A549 (cell line): ENCODE measurements at places on chromosomes 6 and 20. TPM values are rescaled to one million over a fixed set of nuclear protein-coding genes. Genes with fewer than 3 reads are reported as not detected.

Gene TMEM239
- polyA plus RNA-seq, result not detected in 3 replicates

Gene NEDD9
- 43.6 to 47.9 TPM (median 46.7 TPM) in 3 replicates for polyA plus RNA-seq

Gene AVP
- not detected in 3 replicates for polyA plus RNA-seq

Gene NT5E
- polyA plus RNA-seq, result 16.8 to 20.8 TPM (median 18.9 TPM) in 3 replicates

Gene TNXB
- 0.51 to 1.7 TPM (median 0.64 TPM) in 3 replicates for polyA plus RNA-seq

Gene CLVS2
- polyA plus RNA-seq, result 0.01 to 0.04 TPM in 2 of 3 replicates, not detected in the other

Gene HMGN4
- 52.8 to 55.0 TPM (median 53.0 TPM) in 3 replicates for polyA plus RNA-seq

Gene TMEM244
- not detected in 3 replicates for polyA plus RNA-seq

Gene DNAAF9
- polyA plus RNA-seq, result 4.3 to 6.2 TPM (median 4.9 TPM) in 3 replicates

Gene PSMF1
- polyA plus RNA-seq, result 123 to 145 TPM (median 134 TPM) in 3 replicates

Gene KHDC1
- polyA plus RNA-seq, result 4.5 to 4.7 TPM (median 4.5 TPM) in 3 replicates

Gene ZFP57
- polyA plus RNA-seq, result not detected in 3 replicates

Gene NAPB
- 5.7 to 6.6 TPM (median 6.2 TPM) in 3 replicates for polyA plus RNA-seq

Gene PGC
- polyA plus RNA-seq, result not detected in 3 replicates

Gene CITED2
- polyA plus RNA-seq, result 6.4 to 8.2 TPM (median 6.8 TPM) in 3 replicates

Gene CDSN
- polyA plus RNA-seq, result not detected in 3 replicates

Gene DEFB124
- polyA plus RNA-seq, result 0.18 TPM in 1 of 3 replicates, not detected in the others

Gene C6orf141
- polyA plus RNA-seq, result 29.9 to 34.4 TPM (median 33.2 TPM) in 3 replicates

Gene APCDD1L
- not detected in 3 replicates for polyA plus RNA-seq

Gene HLA-DQB1
- polyA plus RNA-seq, result not detected in 3 replicates
